ENCODE measurements at places on chromosomes 11 and 22.

DNA sequence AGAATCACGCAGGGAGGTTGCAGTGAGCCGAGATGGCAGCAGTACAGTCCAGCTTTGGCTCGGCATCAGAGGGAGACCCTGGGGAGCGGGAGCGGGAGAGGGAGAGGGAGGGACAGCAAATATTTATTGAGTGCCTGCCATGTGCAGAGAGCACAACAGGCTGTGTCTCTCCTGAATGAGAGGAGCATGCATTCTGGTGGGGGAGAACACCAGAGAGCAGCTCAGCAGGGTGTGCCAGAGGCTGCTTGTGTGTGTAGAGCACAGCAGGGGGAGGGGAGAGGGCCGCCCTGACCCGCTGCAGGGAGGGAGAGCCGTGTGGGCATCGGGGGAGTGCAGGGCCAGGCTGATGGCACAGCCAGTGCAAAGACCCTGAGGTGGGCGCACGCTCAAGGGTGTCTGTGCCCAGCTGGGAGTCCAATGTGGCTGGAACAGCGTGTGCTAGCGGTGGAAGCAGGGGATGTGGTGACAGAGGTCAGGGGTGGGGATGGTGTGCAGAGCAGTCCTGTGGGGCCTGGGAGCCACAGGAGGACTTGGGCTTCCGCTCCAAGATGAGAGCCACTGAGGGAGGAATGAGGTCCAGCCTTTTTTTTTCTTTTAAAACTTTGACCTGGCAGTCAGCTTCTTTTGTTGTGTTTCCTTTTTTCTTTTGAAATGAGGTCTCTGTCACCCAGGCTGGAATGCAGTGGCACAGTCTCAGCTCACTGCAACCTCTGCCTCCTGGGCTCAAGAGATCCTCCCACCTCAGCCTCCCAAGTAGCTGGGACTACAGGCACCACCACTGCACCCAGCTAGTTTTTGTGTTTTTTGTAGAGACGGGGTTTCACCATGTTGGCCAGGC lies 12.0 kb downstream of the PPIL2 start:
- H3K27ac ChIP-seq = no peak overlapping the region
- no peaks in the 10 kb centered on the region for H3K27me3 ChIP-seq
- H3K36me3 ChIP-seq = peaks cover 59% of the 10 kb centered on the region

DNA sequence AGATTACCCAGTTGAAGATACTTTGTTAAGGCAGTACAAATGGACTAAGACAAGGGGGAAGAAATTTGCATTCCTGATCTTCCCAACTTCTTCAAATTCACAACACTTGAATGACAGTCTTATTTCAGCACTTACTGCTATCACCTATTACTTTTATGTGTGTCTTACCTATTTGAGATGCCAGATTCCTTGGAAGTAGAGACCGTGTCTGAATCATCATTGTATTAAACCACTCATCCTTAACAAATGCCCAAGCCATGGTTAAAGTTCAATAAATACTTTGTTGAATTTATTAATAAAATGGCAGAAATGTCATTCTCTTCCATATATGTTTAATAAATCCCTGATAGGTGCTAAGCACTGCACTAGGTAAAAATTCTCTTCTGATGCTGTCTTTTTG lies 18.3 kb downstream of the SC5D start:
- H3K27me3 ChIP-seq = no peaks in the 10 kb centered on the region
- H3K4me3 ChIP-seq = no peak overlapping the region
- H3K36me3 ChIP-seq = peaks cover 10% of the 10 kb centered on the region

DNA sequence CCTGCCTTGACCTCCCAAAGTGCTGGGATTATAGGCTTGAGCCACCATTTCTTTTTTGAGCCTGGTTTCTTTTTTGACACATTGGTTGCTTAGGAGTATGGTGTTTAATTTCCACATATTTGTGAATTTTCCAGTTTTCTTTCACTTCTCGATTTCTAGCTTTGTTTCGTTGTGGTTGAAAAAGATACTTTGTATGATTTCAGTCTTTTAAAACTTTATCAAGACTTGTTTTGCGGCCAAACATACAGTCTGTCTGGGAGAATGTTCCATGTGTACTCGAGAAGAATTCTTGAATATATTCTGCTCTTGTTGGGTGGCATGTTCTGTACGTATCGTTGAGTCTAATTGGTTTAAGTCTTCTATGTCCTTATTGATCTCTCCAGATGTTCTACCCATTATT lies 20.8 kb downstream of the SHANK3 start:
- H3K36me3 ChIP-seq = no peaks in the 10 kb centered on the region
- H3K4me1 ChIP-seq = no peaks in the 10 kb centered on the region
- no peak for DNase-seq
- H3K4me3 ChIP-seq = no peak overlapping the region
- no peaks in the 10 kb centered on the region for H3K27me3 ChIP-seq

DNA sequence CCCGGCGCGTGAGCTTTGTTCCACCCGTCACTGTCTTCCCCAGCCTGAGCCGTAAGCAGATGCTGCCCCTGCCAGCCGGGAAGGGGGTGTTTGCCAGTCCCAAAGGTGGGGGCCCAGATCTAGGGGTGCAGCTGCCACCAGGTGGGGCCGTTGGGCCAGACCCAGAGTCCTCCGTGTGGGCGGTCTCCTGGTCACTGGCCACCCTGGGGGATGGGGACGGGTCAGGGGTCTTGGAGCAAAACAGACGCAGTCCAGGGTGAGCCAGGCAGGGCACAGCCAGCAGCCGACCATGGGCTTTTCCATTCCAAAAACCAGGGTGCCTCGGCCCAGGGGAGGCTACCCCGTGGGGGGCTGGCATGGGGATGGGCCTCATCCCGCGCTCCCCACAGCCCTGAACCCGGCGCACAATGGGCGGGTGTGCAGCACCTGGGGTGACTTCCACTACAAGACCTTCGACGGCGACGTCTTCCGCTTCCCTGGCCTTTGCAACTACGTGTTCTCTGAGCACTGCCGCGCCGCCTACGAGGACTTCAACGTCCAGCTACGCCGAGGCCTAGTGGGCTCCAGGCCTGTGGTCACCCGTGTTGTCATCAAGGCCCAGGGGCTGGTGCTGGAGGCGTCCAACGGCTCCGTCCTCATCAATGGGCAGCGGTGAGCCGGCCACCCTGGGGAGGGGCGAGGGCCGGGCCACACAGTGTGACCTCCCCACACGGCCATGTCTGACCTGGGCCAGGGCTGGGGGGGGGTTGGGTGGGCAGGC lies 3.5 kb downstream of the MUC5B start:
- no peak for DNase-seq
- H3K36me3 ChIP-seq = no peaks in the 10 kb centered on the region
- no peaks in the 10 kb centered on the region for H3K27me3 ChIP-seq
- H3K27ac ChIP-seq = no peak overlapping the region

DNA sequence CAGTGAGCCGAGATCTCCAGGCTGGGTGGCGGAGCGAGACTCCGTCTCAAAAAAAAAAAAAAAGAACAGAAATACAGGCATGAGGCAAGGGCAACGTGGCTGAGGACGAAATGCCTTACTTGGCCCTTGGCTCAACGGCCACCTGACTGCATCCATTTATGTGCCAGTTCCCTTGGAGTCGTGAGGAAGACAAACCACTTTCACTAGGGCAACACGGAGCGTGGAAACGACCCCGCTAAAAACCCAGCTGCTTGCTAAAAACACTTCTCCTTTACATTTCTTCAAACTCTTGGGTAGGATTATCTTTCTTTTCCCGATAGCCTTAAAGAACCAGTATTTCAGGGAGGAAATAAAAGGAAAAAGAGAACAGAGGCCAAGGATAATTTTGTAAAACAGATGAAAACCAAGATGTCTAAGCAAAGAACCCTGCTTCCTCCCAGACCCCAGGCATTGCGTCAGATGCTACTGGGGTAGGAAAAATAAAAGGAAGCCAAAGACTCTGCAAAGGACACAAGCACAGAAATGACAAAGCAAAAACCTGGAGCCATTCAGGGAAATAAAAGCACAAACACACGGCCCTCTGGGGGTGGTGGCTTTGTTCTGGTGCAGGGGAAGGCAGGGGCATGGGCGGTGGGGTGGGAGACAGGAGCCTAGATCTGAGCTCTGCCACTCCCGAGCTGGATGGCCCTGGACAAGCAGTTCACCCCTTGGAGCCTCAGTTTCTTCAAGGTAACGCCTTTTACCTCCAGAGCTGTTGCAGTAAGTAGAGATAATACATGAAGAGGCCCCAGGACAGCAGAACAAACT lies 37.0 kb downstream of the PC start:
- no peak for DNase-seq
- no peaks in the 10 kb centered on the region for H3K27me3 ChIP-seq
- H3K4me3 ChIP-seq = no peak overlapping the region
- H3K4me1 ChIP-seq = no peaks in the 10 kb centered on the region

DNA sequence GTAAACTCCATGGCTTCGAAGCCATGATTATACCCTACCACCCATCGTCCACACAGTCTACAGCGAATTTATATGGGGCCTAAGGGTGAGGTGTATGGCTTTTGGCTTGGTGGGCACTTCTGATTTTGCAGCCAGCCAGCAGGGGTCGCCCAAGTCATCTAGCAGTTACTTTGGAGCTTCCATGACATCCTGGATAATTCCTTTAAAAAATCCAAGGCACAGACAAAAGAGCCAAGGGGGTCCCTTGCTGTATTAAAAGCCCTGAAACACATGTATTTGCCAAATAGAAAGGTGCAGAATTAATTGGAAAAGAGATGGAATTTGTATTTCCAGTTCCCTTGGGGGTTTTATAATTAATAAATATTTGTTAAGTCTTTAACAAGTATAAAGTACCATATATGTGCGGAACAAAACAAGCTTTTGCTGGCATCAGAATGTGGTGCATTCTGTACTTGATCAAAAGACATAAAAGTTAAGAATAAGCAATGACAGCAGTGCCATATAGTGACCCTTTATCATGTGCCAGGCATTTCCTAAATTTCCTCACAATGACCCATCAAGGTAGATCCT lies 132.8 kb upstream of the PITPNB start:
- H3K36me3 ChIP-seq = no peaks in the 10 kb centered on the region
- no peak overlapping the region for H3K27ac ChIP-seq
- peak; percentile 17 for DNase-seq
- no peaks in the 10 kb centered on the region for H3K4me1 ChIP-seq
- H3K4me3 ChIP-seq = no peak overlapping the region

DNA sequence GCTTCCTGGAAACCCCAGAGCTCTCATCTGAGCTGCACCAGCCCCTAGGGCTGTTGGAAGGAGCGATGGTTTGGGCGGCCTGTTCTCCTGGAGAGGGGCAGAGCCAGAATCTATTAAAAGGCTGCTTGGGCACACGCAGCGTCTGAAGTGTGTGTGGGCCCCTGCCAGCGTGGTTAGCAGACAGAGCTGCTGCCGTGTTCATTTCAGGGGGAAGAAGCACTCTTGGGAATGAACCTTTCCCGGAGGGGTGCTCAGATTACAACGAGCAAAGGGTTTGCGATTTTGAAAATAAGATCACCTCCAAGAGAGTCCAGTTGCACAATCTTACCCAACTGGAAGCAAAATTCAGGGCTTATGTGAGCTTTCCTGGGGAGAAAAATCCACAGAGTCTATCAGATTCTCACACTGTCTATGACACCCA lies 12.9 kb downstream of the ANO1 start:
- no peaks in the 10 kb centered on the region for H3K27me3 ChIP-seq
- no peak for DNase-seq
- H3K36me3 ChIP-seq = no peaks in the 10 kb centered on the region
- no peaks in the 10 kb centered on the region for H3K4me1 ChIP-seq
- no peak overlapping the region for H3K27ac ChIP-seq
- no peak overlapping the region for H3K4me3 ChIP-seq

GRCh38 chr11:131195661-131196517 lies 174.5 kb upstream of the NTM start:
- no peak for DNase-seq
- no peaks in the 10 kb centered on the region for H3K4me1 ChIP-seq
- H3K27ac ChIP-seq = no peak overlapping the region
- no peaks in the 10 kb centered on the region for H3K36me3 ChIP-seq
- no peak overlapping the region for H3K4me3 ChIP-seq

- no peaks in the 10 kb centered on the region for H3K27me3 ChIP-seq
- no peak for DNase-seq
- H3K27ac ChIP-seq = no peak overlapping the region
- H3K4me1 ChIP-seq = peaks cover 41% of the 10 kb centered on the region
- no peak overlapping the region for H3K4me3 ChIP-seq
- no peaks in the 10 kb centered on the region for H3K36me3 ChIP-seq
Measured at GRCh38 chr11:66047541-66048365, 1.2 kb downstream of the GAL3ST3 start.

- H3K36me3 ChIP-seq = no peaks in the 10 kb centered on the region
- no peak overlapping the region for H3K27ac ChIP-seq
- H3K27me3 ChIP-seq = no peaks in the 10 kb centered on the region
- H3K4me1 ChIP-seq = no peaks in the 10 kb centered on the region
- H3K4me3 ChIP-seq = no peak overlapping the region
Measured at GRCh38 chr11:69512136-69512535, 30.7 kb downstream of the LINC01488 start.

- H3K4me1 ChIP-seq = no peaks in the 10 kb centered on the region
- H3K27ac ChIP-seq = no peak overlapping the region
- peak; percentile 15 for DNase-seq
Measured at GRCh38 chr22:30763815-30764673, 69.4 kb downstream of the OSBP2 start.

GRCh38 chr11:73513707-73514106 lies 84.2 kb downstream of the FAM168A start:
- H3K4me1 ChIP-seq = no peaks in the 10 kb centered on the region
- no peak for DNase-seq
- no peak overlapping the region for H3K27ac ChIP-seq
- no peaks in the 10 kb centered on the region for H3K27me3 ChIP-seq
- H3K36me3 ChIP-seq = no peaks in the 10 kb centered on the region

DNA sequence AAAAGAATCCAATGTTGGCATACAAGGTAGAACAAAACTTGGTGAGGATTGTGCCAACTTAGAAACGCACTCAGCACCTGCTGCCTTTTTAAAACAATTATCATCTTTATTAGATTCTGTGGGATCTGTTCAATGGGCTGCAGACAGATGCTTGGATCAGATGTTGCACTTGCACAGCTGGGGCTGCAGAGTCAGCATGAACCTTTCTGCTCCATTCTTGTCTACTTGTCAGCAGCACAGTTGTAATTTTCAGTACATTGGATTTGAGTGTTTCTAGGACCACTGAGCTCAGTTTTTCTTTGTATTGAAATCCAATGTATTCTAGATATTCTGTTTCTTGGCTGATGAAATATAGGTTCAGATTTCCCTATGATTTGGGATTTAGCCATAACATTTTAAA lies 164.5 kb downstream of the LUZP2 start:
- DNase-seq = no peak
- no peaks in the 10 kb centered on the region for H3K4me1 ChIP-seq
- no peaks in the 10 kb centered on the region for H3K36me3 ChIP-seq
- no peak overlapping the region for H3K4me3 ChIP-seq
- no peaks in the 10 kb centered on the region for H3K27me3 ChIP-seq
- no peak overlapping the region for H3K27ac ChIP-seq

DNA sequence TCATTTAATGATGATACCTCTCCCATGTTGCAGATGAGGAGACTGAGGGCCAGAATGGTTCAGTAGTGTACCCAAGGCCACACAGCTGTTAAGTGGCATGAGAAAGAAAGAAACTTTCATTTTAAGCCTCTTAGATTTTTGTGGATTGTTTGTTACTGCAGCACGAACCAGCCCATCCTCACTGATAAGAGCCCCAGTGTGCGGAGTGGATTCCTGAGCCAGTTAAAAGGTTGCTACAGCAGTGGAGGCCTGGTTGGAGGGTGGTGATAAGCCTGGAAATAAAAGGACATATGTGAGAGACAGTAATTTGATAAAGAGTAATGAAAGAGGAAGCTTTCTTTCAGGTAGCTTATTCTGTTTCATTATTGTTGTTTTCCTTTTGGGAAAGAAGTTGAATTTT lies 89.0 kb downstream of the ATXN10 start:
- no peaks in the 10 kb centered on the region for H3K4me1 ChIP-seq
- no peak for DNase-seq
- no peak overlapping the region for H3K4me3 ChIP-seq

- no peak overlapping the region for H3K27ac ChIP-seq
- no peaks in the 10 kb centered on the region for H3K36me3 ChIP-seq
- no peak for DNase-seq
- no peaks in the 10 kb centered on the region for H3K4me1 ChIP-seq
- H3K27me3 ChIP-seq = peaks cover 3% of the 10 kb centered on the region
Measured at GRCh38 chr11:1230121-1230455, 7.2 kb downstream of the MUC5B start.
